ENCODE measurements at places on chromosomes 16 and 17.

DNA sequence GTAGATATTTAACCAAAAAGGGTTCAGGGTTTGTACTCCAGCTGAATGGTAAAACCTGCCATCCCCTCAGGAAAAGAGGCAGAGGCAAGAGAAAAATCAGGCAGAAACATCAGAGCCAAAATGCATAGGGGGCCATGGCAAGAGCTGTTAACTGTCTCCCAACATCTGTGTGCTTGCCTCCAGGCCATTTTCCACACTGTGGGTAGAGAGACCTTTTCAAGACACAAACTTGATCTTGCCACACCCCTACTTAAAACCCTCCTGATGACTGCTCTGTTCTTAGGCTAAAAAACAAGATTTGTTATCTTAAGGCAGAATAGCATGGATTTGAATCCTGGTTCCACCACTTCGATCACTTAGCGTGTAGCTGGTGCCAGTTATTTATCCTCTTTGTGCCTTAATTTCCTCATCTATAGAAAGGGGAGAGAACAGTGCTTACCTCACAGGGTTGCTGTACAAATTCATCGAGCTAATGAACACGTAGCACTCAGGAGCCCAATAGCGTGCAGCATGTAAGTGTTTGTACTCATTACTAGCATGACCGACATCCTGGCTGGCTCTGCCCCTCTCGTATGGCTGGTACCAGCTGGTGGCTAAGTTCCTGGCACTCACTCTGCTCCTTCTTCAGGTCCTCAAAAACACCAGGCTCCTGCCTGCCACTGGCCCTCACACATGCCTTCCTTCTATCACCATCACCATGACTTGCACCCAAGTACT is 25.8 kb downstream of the STAT3 start:
- no peak for DNase-seq

- DNase-seq = no peak
These were observed 6.7 kb upstream of the TOB1 start for GRCh38 chr17:50872710-50873424.

- DNase-seq = no peak
These were observed 29.9 kb downstream of the YPEL2 start for GRCh38 chr17:59361386-59361785.

DNA sequence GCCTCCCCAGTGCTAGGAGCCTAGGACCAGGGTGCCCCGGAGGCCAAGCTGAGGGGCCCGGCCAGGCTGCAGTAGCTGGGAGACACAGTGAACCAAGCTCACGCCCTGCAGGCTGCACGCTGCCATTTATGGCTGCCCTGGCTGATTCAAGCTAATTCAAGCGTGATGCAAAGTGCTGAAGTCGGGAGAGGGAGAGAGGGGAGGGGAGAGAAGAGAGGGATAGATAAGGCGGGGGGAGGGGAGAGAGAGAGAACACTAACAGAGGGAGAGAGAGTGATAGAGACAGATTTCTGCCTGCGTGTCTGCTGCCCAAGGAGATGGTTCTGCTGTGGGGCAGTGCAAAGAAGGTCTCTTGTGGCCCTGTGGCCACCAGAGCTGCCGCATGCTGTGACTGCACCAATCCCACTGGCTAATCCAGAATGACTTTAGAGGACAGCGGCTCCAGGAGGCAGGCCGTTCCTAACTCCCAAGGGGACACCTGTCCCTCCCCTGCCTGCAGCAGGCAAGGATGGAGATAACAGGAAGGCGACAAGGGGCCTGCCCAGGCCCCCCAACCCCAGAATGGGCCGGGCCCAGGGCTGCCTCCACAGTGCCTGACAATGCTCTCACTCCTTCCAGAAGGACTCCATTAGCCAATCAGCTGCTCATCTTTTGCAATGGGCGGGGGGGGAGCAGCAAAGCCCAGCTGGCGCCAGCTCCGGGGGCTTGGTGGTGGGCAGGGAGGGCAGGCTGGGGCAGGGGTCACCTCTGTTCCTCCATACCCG is 12.9 kb downstream of the MXRA7 start:
- DNase-seq = no peak

GRCh38 chr16:74304164-74304834 is 7.7 kb downstream of the PSMD7 start:
- DNase-seq = peak; percentile 34

DNA sequence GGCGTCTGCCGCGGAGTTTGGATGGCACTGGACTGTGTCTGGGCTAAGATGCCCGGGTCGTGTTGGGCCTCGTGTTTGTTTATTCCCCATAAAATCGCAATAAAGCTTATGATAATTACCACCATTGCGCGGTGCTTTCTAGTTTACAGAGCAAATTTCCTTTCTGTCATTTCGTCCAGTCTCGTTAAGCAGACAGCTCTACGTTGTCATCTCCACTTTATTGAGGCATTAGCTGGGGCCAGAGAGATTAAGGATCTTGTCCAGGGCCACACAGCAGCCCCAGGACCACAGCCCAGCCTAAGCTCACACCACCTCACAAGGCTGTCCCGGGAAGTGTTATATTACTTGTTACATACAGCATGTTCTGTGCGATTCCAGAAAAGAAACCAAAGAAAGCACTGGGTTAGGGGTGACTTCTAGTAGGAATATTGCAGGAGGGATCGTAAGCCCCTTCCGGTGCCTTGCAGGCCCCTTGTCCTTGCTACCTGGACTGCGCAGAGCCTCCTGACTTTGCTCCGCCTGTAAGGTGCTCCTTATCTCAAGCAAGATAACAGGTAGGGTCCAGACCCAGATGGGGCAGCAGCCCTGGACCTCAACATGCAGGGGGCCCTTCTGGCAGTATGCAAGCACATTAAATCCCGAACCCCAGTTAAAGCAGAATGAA is 6.3 kb downstream of the NOS2 start:
- DNase-seq = no peak

DNA sequence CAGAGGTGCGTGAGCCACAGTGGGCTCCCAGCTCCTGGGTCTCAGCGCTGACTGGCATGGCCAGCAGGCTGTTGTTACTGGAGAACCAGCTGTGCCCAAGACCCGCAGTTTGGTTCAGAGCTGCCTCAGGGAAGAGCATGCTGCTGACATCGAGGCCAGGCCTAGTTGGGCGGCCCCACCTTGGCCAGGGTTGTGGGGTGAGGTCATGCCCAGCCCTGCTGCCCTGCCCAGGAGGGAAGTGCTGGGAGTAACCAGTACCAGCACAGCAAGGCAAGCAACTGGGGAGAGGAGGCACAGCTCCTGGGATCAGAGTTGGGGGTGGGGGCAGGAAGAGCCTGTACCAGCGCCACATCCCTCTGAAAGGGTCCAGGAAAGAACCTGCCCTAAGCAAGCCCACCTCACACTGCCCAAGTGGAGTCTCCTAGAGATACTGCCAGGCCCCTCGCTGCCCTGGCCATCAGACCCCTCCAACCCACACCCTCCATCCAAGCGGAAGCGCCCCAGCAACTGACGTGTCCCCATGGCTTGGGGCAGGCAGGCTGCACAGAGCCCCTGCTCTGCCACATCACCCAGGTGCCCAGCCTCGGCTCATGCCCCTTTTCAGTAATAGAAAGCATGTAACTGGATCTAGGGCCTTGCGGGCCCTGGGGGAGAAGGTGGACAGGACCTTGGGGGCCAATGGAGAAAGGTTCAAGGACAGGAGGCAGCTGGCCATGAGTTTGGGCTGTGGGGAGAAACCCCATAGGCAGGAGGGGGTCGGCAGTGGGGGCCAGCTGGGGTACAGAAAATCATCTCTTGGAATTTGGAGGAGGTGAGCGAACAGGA is 990 bp downstream of the DOK4 start:
- no peak for DNase-seq

DNA sequence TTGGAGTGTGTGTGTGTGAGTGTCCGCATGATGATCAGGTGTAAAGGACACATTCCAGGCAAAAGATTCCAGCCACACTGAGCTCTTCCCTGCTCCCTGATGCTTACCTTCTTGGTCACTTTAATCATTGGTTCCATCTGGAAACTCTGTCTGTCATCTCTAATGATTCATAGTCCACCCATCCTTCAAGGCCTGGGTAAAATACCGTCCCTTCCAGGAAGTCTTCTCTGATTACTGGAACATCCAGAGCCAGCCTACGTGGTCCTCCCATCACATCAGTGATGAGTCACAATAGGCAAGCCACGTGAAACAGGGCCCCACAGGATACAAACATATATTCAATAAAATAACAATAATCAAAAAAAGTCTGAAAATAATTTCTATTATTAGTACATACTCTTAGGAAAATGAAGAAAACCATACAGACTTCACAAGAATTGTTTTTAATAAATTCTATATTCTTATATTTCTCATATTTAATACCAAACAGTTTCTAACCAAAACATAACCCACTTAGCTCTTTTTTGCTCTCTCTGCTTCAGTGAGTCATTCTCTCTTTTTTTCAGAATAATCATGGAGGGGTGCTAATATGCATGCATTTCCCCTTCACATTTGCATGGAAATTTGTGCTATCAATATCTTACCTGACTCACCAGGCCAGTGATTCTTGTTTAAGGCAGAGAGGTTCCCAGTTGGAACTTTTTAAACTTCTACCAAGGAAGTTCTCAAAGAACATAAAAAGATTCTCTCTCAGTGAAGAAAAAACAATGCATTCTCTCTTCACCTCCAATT is 263.2 kb downstream of the TOX3 start:
- DNase-seq = no peak

DNA sequence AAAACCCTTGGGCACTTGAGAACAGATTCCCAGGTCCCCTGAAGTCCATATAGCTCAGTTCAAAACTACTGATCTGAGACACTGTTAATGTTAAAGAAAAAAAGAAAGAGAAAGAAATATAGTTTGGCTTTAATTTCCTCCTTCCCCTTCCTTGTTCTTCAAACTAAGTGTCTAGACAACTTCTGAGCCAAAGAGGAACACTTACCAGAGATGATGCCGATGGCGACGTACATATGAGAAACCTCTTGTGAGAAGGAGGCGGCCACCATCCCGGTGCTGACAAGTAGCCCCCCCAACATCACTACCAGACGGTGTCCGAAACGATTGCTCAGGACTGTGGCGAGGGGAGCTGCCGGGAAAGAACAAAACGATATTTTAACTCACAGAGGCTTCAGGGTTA is 17.2 kb downstream of the SLC16A6 start:
- DNase-seq = no peak

DNA sequence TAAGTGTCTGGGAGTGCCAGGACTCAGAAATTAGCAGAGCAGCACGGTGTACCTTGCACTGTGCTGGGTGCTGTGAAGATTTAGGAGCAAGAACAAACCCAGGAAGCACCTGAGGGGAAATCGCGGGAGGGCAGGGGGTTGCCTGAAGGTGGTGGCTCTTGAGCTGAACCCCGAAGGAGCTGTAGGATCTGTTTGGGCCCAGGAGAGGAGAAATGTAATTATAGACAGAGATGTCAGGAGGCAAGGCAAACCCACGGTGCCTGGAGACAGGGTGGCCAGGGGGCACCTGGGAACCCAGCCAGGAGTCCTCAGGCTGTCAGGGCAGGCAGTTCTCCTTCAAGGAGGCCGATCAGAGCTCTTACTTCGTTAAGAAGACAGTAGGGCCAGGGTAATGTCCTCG is 109.1 kb downstream of the C16orf78 start:
- DNase-seq = no peak

DNA sequence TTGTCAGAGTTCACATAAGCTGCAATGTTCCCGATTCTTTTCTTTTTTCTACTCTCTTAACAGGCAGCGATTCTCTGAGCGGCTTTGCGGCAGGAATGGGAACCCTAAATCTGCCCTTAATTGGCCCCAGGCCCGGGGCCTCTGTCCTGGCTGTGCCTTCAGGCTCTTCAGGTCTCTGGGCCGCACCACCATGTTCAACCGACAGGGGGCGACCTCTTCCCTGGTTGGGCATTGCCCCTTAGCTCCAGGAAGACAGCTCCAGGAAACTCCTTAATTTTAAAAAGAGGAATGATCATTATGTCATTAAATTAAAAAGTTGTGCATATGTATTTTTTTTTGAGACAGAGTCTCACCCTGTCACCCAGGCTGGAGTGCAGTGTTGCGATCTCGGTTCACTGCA is 20.3 kb downstream of the CACNG5 start:
- DNase-seq = no peak

- DNase-seq = no peak
These were observed 2.8 kb downstream of the FN3K start for GRCh38 chr17:82737967-82738877.

DNA sequence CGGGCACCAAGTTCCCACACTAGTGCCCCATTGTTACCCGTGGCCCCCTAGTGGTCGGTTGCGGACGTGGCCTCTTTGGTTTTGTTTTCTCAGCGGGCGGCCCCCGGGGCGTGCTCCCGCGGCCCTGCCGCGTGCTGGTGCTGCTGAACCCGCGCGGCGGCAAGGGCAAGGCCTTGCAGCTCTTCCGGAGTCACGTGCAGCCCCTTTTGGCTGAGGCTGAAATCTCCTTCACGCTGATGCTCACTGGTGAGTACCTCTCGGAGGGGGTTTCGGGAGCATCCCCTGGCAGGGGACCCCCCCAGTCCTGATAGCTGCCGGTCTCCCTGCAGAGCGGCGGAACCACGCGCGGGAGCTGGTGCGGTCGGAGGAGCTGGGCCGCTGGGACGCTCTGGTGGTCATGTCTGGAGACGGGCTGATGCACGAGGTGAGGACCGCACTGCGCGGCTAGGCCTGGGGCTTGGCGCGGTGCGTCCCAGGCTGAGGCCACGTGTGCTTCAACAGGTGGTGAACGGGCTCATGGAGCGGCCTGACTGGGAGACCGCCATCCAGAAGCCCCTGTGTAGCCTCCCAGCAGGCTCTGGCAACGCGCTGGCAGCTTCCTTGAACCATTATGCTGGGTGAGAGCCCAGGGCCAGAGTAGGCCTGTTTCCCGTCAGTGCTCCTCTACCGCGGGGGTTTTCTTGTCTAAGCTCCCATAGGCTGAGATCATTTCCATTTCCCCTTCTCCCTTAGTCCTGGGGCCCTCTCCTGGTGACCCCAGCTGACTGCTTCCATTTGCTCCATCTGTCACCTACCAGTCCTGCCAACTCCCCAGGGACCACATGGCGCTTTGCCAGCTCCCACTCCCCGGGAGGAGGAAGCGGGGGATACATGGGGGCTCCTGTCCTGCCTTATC is 1.7 kb downstream of the SPHK1 start:
- peak; percentile 89 for DNase-seq

- DNase-seq = peak; percentile 55
These were observed 9.1 kb downstream of the FOXK2 start for GRCh38 chr17:82528484-82529265.

- peak; percentile 43 for DNase-seq
These were observed 617 bp downstream of the ARMC7 start for GRCh38 chr17:75110234-75110937.

DNA sequence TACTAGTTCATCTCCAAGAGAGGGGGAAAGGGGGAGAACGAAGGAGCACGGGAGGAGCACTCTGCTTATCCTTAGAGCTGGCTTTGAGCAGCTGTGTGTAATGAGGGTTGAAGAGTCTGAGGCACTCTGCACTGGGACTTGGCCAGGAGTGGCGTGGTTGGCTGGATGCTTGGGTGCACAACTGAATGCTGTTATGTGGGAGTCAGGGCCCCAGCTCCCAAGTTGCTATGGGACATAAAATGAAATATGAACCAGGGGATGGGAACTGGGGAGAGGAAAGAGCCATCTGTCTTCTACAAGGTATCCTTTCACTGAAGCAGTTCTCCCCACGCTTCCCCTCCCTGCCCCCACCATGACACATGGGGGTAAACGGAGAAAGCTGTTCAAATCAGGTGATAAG is 105.9 kb upstream of the ANKFN1 start:
- no peak for DNase-seq
